Activated T-cell treated with anti-CD3 and anti-CD28 coated beads for 24 hours (primary cell): ENCODE measurements at places on chromosomes 7 and 10.
A peak's percentile ranks its signal among the peaks of the same experiment; 100 is the strongest.

GRCh38 chr7:153354071-153354470, 594.5 kb downstream of the ACTR3B start:
- DNase-seq: no peak

GRCh38 chr10:34121125-34121753, 693.9 kb downstream of the PARD3 start:
- no peak for DNase-seq

DNA sequence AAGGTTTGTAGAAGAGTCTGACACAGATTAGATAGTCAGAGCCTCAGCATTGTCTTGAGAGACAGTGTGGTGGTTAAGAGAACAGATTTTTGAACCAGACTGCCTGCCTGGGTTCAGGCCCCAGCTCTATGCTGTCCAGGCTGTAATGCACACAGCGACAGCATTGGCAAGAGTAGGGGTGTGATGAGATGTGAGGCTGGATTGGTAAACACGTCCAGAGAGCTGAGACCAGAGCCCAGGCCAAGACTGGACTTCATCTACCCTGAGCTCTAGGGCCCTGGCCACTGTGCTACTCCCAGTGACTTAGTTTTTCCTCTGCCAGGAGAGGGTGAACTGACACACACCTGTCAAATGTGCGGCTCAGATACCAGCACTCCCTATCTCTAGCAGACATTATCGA, 360.4 kb downstream of the RPS24 start:
- DNase-seq: no peak

DNA sequence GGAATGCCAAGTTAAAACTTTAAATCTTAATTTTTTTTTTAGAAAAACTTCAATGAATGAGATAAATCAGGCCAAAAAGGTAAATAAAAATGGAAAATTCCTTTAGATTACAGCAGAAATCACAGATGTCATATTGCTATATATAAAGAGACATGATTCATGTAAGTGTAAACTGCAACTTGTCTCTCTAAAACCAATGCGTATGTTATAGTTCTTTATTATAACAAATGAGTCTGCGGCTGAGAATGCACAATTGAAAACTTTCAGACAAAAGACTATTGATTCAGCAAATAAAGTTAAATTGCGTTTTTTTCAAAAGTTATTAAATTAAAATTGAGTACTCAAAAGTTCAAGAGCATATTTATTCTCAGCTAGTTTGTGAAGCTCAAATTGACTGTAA, 425.3 kb downstream of the PARD3 start:
- no peak for DNase-seq

DNA sequence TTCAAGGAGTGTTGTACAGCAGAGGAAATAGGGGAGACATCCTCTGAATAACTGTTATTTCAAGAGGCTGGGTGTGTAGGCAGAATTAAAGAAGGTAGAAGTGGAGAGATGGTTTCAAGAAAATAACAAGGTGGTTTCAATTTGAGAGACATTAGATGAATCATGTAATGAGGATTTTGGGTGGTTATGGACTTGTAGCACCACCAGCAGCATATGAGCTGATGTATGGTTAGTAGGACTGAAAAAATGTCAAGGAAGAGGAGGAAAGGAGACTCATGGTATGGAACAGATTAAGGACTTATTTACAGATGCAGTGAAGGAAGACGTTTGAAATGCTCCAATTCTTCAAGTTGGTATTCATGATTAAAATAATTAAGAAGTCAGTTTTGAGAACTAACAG, 166.2 kb downstream of the EXOC4 start:
- no peak for DNase-seq

- no peak for DNase-seq
These were observed 1.3 kb downstream of the NAMPT start for GRCh38 chr7:106283501-106283830.

DNA sequence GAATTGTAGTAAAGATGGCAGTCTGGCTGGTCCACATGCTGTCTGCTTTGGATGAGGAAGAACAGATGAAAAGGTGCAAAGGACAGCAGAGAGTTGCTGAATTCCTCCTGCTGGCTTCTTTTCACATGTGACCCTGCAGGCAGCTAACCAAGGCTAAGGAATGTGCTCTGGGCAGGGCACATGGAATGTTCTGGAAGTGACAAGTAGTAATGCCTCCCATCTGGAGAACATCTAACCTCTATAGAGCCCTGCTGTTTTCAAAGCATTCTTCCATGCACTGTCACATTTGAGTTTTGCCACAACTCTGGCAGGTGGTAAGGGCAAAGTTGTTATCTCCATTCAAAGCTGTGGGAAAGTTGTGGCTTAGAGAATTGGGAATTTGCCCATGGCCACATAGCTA, 208.8 kb downstream of the STK31 start:
- no peak for DNase-seq

DNA sequence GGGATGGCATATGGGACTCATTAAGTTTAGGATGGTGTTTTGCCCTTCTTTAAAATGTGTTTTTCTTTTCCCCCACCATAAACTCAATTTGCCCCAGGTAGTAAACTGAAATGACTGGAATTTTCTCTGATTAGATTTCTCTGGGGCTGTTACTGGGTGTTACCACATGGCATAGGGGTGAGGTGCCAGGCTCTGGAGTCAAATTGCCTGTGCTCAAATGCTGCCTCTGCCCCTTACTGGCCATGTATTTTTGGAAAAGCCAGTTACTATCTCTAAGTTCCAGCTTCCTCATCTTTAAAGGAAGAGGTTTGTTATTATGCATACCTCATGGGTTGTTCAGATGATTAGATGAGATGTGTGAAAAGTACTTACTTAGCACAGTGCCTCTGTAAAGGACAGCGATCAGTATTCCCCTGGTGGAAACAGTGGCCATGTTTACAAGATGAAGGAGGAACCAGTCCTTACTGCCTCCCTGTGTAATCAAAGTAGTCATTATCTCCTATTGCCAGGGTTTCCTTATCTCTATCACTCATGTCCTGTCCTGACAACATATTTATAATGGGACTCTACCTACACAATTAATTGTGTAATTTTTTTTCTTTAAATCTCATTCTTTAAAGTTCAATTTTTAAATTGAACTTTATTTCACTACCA, 352.0 kb downstream of the KCNMA1 start:
- no peak for DNase-seq

- DNase-seq: no peak
These were observed 136.2 kb downstream of the WDR11 start for GRCh38 chr10:120987359-120987758.

DNA sequence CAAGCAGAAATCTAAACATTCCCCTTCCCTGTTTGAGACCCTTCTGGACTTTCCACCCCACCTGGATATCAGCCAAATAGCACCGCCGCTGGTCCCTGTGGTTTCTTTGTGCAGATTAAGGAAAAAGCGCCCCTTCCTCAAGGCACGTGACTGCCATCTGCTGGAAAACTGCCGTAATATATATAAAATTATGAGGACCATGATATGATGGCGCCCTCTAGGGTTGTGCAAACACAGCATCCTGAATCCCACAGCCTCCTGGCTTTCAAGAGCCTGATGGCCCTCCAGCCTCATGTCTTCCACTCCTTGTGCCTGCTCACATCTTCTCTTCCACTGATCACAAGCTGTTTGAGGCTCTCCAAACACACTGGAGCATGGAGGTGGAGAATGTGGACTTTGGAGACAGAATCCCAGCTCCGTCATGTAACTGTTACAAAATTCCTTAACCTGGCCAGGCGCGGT, 121.3 kb downstream of the MYL10 start:
- peak; percentile 26 for DNase-seq

DNA sequence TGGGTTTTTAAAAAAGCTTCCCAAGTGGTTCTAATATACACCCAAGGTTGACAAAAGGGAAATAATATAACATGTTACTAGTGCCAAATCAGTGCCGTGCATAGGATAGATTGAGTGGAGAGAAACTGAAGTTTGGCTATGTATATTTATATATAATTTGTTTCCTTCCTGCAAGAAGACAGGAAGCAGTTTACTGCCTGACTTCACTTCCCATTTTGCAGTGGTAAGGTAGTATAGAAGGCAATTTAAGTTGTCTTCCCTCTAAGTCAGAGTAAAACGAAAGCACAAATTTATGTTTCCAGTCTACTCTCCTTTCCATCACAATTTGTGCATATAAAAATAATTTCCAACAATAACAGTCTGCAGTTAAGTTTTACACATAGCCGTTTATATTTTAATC, 3.4 kb upstream of the HYCC1 start:
- DNase-seq: no peak

DNA sequence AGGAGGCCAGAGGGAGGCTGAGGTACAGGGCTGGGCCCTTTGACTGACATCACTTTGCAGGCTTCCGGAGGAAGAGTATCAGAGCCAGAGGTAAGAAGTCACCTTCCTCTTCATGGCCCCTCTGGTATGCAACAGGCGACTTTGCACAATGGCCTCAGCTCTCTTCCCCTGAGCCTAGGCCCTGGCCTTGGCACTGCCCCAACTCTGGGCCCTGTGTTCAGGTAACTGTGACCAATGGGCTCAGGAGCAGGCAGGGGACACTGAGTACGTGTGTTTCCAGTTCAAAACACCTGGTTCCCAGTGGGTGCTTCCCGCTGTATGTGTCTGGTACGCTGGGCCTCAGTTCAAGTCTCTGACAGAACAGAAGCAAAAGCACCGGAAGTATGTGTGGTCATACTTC, 12.1 kb upstream of the PAX2 start:
- DNase-seq: no peak

GRCh38 chr7:2833083-2833910, 10.8 kb downstream of the GNA12 start:
- DNase-seq: no peak

DNA sequence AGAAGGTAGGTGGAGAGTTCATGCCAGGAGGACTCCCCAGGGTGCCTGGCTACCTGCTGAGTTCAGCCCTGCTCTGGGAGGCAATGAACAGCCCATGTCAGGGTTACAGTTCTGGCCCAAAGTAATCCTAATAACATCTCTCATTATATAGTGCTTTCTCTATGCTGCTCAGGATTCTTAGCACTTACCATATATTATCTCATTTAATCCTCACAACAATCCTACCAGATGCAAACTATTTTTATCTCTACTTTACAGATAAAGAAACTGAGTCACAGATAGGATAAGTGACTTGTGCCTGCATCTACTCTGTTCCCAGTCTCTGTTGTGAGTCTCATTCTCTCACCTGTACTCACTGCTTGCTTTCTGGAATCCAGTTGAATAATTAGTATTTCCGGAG, 105.1 kb upstream of the NFE2L3 start:
- DNase-seq: no peak

DNA sequence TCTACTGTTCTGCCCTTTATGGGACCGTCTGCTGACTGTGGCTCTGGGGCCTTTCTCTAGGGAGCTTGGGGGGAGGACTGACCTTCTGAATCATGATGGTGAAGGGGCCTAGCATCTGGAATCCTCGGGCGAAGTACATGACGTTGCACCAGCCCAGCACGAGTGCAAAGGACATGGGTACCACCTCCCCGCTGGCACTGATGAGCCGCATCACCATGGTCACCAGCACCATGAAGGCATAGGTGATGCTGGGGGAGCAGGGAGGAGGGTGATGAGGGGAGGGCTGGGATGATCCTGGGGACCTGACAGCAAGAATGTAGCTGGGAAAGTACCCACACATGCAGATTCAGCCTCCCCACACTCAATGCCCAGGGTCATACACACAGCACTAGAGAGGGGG, 11.1 kb downstream of the TRPV6 start:
- DNase-seq: no peak

GRCh38 chr10:91879515-91880170, 29.6 kb downstream of the FGFBP3 start:
- DNase-seq: no peak

- no peak for DNase-seq
These were observed 63.0 kb downstream of the PIP4K2A start for GRCh38 chr10:22651276-22651980.

DNA sequence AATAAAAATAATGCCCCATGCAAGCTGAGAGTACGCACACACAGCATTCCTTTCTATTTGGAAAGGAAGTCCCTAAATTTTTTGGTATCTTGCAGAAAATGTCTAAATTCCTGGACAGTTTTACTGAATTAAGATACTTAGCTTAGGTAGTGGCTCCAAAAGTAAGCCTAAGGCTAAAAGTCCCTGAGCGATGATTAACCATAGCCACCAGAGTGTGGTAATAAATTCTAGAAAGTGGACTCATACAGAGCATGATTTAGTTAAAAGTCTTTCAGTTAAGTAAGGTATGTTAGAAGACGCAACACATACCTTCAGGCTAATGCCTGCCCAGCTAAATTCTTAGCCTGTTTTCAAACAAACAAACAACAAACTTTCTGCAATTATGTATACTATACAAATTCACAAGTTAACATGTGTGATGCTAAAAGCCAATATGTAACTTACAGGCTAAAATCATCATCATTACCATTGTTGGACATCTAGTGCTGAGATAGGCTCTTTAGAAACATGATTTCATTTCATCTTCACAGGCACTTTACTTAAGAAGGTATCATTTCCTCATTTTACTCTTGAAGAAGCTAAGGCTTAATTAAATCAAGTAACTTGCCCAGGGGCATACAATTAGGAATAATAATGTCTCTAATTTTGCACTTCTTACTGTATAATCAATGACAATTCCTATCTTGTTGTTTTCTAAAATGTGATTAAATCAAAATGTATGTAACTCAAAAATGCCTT, 261.4 kb upstream of the YAE1 start:
- DNase-seq: no peak

- no peak for DNase-seq
These were observed 212.4 kb upstream of the BMPER start for GRCh38 chr7:33692956-33693355.

DNA sequence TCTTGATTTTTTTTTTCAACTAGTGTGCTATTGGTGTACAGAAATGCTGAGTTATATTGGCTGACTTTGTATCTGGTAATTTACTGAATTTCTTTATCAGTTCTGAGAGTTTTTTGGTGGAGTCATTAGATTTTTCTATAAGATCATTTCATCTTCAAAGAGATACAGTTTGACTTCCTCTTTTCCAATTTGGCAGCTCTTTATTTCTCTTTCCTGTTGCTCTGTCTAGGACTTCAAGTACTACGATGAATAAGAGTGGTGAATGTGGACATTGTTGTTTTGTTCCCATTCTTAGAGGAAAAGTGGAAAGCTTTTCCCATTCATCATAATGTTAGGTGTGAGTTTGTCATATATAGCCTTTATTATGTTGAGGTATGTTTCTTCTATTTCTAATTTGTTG, 50.2 kb downstream of the LOXL4 start:
- DNase-seq: no peak

- DNase-seq: no peak
These were observed 37.9 kb downstream of the SORCS1 start for GRCh38 chr10:107126512-107127065.

GRCh38 chr10:51729822-51730555, 30.6 kb upstream of the CSTF2T start:
- no peak for DNase-seq

GRCh38 chr10:31319602-31320549, 860 bp downstream of the ZEB1 start:
- DNase-seq: peak; percentile 33
